ENCODE measurements at places on chromosomes 5 and 9.

- no peak for DNase-seq
These were observed 2.8 kb downstream of the DCAF12 start for GRCh38 chr9:34123682-34124081.

DNA sequence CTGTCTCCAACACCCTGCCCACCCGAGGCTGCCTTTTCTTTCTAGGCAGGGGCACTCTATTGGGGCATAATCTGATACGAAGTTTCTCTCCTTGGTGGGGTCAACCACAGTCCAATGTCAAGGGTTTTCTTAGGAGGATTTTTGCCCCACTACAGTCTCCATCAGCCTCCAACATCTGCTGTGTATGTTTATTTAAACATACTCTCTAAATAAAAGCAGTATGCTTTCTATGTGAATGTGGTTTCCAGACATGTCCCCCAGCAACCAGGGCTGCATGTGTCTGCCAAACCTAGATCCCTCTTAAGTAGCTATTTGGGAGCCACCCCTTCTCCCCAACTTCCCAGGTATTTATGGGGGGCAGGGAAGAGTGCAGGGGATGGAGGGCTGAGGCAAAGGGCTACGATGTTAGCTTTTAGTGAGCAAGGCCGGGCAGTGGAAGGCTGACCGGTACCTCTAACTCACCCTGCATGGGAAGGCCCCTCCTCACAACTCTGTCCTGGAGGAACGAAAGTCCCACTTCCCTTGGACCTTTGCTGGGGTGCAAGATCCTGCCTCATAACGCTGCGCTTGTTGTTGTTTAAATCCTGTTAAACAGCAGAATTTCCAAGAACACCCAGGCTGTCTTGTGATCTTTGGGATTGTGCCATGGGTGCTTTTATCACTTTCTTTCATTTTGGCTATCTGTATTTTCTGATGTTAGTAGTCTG, 75.4 kb downstream of the NREP start:
- no peak for DNase-seq

DNA sequence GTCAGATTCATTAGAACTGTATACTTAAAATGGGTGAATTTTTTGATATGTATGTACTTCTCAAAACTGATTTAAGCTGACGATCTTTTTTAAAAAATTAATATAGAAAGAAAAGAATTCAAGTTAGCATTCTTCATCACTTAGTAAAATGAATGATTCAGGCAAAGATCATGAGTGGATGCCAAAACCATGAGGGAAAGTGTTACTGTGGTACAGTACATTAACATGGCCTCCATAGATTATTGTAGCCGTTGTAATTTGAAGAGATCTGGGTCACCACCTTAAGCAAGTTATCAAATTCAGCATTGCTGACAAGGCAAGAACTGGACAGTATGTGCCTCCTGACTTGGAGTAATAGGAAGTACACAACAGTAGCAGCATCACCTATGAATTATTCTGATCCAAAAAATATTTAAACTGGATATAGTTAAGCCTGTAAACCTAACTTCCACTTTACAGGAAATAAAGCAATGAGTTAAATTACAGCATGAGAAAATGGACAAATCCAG, 29.7 kb downstream of the C9orf85 start:
- DNase-seq = no peak

DNA sequence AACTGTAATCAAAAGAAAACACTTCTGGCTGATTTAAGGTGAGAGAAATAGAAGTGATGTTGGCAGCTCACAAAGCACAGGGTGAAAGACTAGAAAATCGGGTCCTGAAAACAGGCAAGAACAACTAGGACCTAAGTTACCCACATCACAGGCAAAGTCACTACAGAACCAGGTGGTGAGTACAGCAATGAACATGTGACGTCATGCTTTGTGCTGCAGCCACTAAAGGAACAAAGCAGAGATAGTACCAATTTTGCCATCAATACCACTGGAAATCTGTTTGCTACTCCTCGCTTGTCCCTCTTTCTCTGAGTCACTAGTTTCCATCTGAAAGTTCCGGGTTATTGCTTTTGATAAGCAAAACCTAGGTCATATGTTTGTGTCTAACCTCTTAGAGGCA, 326.7 kb downstream of the GABRB2 start:
- no peak for DNase-seq

- DNase-seq = peak; percentile 52
These were observed 50.7 kb downstream of the COL15A1 start for GRCh38 chr9:98994172-98995058.

- peak; percentile 74 for DNase-seq
These were observed 351.2 kb downstream of the ZNF608 start for GRCh38 chr5:124395287-124395686.

DNA sequence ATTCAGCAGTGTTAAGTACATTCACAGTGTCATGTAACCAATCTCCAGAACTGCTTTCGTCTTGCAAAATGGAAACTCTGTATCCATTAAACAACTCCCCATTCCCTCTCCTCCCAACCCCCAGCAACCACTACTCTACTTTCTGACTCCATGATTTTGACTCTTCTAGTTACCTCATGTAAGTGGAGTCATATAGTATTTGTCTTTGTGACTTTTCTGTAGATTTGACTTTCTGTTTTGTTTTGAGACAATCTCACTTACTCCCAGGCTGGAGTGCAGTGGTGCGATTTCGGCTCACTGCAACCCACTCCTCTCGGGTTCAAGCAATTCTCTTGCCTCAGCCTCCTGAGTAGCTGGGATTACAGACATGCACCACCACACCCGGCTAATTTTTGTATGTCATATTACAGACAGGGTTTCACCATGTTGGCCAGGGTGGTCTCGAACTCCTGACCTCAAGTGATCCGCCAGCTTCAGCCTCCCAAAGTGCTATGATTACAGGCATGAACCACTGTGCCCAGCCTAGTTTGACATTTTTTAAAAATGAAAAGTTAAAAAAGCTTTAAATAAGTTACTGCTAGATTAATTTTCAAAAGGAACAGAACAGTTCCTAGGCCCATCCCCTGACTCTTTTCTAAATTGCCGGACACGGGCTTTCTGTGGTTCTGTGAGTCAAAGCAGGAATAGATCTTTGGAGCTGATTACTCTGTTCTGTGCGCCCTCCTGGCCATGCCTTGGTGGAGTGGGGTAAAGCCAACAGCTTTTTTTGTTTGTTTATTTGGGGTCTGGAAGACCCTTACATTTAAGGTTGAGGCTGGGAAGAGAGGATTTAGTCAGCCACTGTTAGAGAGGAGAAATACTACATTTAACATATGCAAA, 59.3 kb downstream of the RALGPS1 start:
- DNase-seq = peak; percentile 14

GRCh38 chr5:158406884-158407823, 548.2 kb upstream of the CLINT1 start:
- no peak for DNase-seq

DNA sequence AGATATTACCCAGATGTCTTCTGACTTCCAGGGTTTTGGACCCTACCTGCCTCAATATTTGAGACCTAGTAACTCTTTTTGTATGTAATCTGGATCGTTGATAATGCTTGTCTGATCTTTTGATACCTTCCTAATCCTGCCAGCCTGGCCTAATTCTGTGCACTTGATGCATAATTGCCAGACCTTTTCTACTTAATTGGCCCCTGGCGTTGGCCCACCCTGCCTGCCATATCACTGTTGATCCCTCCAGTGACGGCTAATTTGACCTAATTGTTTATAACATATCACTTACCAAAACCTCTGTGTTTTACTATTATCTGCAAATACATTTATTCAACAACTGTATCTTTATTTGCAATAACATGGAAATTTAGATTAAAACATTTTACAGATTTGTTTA, 49.0 kb downstream of the SLC44A1 start:
- DNase-seq = no peak

DNA sequence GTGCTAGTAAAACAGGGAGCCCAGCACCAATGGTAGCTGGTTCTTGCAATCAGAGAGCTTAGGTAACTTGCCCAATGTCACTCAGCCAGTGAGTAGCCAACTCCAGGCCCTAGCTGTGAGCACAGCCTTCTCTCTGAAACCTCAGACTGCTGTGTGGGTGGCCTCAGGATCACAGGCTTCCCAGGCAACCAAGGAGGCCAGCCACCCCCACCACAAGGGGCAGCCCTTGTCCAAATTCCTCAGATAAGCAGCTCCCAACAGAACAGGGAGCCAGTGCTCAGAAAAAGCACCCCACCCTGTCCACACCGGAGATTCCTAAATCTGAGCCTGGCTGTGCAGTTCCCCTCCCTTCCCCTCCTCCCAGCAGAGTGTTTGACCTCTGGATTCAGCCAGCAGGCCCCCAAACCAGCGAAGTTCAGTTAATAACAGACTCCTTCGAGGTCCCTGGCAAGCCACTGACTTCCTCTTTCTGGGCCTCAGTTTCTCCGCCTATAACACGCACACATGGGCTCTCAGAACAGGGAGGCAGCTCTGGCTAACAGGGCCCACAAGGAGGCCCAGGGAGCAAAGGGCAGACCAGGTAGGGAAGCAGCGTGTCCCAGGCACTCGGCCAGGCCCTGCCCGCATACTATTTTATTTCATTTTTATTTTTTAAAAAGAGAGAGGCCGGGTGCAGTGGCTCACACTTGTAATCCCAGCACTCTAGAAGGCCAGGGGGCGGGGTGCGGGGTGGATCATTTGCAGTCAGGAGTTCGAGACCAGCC, 2.7 kb downstream of the EEIG1 start:
- DNase-seq = peak; percentile 91

GRCh38 chr5:119275146-119275545, 80.7 kb upstream of the TNFAIP8 start:
- no peak for DNase-seq

- peak; percentile 60 for DNase-seq
These were observed 12.7 kb upstream of the THG1L start for GRCh38 chr5:157718519-157718918.

DNA sequence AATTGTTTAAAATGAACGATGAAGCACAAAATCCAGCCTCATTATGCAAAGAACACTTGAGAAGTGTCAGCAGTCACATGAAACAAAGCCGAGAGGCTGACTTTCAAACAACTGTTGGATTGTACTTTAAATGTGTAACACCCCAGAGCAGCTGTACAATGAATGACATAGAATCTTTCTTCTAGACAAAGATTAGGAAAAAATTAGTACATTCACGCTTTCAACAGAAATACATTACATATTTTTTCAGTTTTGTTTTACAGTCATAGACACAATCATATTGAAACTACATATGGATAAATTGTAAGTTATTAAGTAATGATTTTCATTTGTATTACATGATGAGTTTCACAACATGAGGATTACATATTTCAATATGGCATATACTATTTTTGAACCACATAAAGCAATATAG, 10.6 kb upstream of the AGXT2 start:
- no peak for DNase-seq

GRCh38 chr9:35606138-35606504, 1.1 kb downstream of the TESK1 start:
- DNase-seq = no peak

DNA sequence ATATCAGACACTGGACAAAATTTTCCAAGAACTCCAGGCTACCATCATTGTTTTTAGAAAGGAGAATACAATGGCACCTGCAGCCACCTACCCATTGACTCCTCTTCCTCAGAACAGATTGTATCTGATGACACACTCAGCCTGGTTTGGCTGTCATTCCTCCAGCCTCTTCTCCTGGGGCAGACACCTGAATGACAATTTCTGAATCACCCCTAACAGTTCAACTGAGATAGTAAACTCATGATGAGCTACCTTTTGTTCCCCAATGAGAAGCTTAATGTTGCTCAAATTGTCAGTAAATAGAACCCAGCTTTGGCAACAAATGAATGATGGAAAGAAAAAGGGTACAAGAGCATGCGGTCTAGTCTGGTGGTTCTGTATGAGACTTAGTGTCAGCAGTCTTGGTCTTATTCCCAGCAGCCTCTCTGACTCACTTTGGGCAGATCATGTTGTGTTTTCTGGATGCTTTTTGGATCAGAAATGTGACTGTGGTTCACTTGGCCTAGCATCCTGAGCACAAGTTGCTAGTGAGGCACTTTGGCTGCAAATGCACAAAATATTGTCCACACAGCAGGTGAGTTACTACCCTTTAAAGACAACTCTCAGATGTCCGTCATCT, 78.3 kb downstream of the MAMDC2 start:
- DNase-seq = no peak

DNA sequence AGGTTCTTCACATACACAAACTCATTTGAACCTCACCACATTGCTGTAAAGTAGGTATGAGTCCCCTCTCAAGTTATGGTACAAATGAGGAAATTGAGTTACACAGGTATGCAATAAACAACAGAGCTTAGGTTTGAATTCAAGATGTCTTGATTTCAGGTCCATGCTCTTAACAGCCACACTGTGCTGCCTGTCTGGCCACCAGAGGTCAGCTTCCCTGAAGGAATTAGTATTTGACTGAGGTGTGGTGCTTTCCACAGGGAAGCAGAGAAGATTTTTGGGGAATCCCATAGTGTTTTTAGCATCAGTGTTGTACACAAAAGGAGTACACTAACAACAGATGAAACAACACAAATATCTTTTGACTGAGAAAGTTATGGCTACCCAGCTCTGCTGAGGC, 94.4 kb upstream of the ITGA1 start:
- peak; percentile 65 for DNase-seq

DNA sequence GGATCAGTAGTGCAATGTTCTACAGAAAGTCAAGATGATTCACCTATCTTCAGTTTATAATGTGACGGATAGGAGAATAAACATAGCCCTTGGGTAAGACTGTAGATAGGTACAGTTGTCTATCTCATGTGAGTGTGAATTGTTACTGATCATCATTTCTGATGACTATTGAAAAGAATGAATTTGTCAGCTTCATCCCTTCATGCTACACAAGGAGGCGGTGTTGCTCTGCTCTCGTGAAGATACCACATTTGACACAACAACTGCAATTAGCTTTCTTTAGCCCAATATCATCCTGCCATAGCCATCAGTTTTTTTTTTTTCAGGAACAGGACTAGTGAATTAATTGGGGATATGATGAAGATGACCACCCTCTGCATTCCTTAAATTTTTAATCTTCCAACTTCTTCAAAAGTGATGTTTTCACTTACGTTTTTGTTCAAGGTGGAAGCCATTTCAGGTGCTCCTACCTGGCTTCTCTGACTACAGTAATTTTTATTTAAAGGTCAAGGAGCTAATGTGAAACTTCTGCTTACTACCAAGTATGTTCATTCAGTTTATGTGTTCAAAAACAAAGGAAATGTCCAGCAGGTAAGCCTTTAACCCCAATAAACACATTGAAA, 152.9 kb upstream of the MOCS2 start:
- DNase-seq = no peak

DNA sequence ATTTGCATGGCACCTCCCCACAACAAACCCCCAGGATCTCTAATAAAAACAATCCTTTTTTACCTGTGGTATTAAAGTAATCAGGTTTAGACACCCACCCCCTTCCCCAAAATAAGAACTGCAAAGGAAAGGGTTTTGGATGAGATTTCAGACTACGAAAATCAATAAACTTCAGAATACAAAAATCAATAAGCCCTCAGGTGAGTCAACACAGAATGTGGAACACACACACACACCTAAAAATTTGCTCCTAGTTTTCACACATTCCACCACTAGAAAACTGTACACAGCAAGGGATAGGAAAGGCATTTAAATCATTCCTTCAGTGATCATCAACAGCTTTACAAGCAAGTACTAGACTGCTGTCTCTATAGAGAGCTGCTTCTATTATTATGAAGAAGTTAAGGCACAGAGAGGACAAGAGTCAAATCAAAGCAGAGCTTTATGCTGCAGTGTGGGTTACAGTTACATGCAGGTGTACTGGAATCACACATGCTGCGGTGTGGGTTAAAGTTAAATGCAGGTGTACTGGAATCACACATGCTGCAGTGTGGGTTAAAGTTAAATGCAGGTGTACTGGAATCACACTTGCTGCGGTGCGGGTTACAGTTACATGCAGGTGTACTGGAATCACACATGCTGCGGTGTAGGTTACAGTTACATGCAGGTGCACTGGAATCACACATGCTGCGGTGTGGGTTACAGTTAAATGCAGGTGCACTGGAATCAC, 36.3 kb downstream of the PFDN1 start:
- DNase-seq = no peak

- no peak for DNase-seq
These were observed 85.7 kb downstream of the PTPDC1 start for GRCh38 chr9:94169968-94170367.

Measured in islet precursor cell (in vitro differentiated cells).